ENCODE measurements at places on chromosomes 3 and 15.
A peak's percentile ranks its signal among the peaks of the same experiment; 100 is the strongest.

DNA sequence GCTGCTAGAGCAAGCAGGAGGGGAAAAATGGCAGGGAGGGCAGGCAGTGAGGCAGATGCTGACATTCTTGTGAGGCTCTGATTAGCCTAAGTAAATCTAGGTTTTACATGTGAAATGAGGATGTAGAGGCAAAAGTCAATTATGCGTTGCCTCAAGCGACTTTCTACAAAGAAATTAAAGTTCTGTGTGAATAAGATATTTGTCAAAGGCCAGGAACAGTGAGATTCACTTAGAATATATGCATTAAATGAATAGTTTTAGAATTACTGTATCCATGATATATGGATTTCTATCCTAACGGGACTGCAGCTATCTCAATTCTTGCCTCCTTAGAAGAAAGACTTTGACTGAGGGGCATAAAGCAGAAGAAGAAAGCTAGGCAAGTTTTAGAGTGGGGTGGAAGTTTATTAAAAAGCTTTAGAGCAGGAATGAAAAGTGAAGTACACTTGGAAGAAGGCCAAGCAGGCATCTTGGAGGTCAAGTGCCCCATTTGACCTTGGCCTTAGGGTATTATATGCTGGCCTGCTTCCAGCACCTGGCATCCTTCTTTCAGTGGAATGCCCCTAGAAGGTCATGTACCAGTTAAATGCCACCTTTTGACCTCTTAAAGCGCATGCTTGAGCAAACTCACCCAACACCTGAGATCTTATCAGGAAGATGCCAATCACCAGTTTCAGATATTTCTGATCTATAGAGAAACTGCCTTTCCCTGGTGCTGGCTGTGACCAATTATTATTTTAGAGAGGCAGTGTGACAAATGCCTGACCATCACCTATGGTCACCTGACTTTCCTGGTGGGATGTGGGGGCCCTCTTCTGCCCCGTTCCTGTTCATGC is 38.2 kb downstream of the OSTN start:
- no peak for DNase-seq

DNA sequence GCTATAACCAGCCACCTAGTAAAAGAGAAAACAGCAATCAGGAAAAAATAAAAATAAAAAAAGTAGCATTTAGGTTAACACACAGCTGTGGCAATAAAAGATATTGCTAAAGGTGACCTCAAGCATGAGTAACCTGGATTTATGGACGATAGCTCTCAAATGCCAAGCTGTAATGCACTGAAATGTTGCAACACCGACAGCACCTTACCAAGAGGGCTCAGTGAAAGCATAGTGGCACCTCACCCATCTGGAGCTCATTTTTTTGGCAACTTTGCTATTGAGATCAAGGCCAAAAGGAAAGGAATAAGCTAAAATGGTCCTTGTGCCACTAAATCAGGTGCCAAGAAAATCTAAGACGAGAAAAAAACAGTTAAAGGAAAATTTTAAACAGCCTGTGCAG is 2.5 kb downstream of the HACD2 start:
- DNase-seq, result peak; percentile 49

GRCh38 chr15:32099956-32100684 is 69.8 kb downstream of the CHRNA7 start:
- no peak for DNase-seq

DNA sequence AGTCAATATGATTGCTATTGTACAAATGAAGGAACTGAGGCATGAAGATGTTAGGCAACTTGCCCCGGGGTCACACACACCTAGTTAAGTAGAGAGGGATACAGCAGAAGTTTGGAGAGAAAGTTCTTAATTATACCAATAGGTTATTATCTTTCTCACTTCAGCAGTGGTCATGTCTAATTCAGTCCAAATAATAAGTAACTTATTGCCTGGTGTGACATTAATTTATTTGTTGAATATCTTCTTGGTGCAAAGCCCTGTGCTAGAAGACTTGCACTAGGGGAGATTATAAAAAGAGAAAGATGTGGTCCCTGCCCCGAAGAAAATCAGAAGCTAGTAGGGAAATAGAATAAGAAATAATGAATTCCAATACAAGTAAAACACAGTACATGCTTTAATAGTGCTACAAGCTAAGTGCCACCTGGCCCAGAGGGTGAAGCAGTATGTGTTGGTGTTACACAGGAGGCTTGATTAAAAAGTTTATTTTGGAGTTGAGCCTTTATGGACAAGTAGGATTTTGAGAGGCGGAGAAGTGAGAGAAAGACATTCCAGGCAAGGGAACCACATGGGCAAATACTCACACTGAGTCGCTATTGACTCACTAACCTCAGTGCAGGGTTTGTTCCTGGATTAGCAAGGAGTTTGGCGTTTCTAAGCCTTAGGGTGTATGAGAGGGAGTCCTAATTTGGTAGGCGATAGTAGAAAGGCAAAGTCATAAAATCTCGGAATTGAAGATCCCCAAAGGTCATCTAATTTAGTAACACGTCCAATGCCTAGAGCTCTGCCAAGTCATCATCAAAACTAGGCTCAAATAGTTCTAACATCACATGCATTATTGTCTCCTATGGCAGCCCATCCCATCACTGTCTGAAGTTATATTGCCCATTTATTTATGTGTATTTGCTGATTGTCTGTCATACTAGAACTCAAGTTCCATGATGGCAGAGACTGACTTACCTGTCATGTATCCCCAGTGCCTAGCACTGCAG is 19.2 kb upstream of the GSK3B start:
- DNase-seq, result peak; percentile 50

GRCh38 chr15:69664572-69665571 is 212.3 kb downstream of the RPLP1 start:
- DNase-seq, result peak; percentile 22

GRCh38 chr3:55341502-55342031 is 145.5 kb downstream of the WNT5A start:
- no peak for DNase-seq
